ENCODE measurements at places on chromosomes 13 and 19. TPM values are rescaled to one million over a fixed set of nuclear protein-coding genes. Genes with fewer than 3 reads are reported as not detected.

- peak; percentile 92 for DNase-seq
Observed at GRCh38 chr19:46634045-46634655, 1.9 kb downstream of the GNG8 start.

GRCh38 chr13:98875146-98875729, 102.6 kb downstream of the DOCK9 start:
- DNase-seq: no peak

DNA sequence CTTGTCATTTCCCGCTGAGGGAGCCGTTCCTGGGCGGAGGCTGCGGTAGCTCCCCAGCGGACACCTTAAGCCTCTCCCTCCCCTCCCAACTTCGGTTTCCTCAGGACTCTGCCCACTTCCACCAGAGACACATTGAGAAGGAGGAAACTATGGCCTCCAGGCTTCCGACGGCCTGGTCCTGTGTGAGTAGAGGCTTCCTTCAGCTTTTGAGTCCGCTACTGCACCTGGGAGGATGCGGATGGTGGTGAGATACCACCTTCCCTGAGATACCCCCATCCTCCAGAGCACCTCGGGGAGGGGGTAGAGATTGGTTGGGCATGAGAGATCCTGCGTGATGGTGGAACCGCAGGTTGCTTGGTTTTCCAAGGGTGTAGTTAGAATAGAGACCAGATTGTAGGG, 955 bp downstream of the ZNF274 start:
- no peak for DNase-seq

GRCh38 chr19:38452430-38453366, 19.2 kb downstream of the RYR1 start:
- no peak for DNase-seq

The TPTE2 gene
- total RNA-seq: not detected

The RASL11A gene
- total RNA-seq: 2.8 TPM
